ENCODE measurements at places on chromosomes 6 and 20.

GRCh38 chr20:57964011-57964862 is 254.4 kb upstream of the PMEPA1 start:
- no peak for DNase-seq

GRCh38 chr6:116476002-116476678 is 15.0 kb downstream of the CALHM6 start:
- DNase-seq, result no peak

- DNase-seq, result no peak
Measured at GRCh38 chr6:167898673-167899311, 72.1 kb downstream of the AFDN start.

DNA sequence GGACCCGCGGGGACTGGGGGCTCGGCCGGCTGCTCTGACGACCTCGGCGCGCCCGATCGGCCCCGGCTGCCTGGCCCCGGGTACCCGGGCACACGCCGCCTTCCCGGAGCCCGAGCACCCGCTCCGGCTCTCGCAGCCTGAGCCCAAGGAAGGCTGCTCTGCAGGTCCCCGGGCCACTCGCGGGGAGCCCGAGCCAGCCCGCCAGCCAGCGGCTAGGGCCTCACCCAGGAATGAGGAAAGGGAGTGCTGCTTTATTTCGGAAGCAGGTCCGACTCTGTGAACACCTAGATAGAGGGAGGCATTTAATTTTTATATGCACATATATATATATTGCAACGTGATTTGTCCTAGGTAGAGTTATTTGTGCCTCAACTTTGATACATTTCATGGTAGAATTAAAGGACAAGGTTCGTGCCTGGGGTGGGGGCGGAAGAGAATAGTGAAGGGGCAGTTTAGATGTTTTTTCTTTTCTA is 15.5 kb downstream of the FOXA2 start:
- no peak for DNase-seq

- no peak for DNase-seq
Measured at GRCh38 chr6:79180052-79180451, 54.4 kb downstream of the HMGN3 start.

GRCh38 chr6:79377888-79378348 is 143.4 kb upstream of the HMGN3 start:
- no peak for DNase-seq

GRCh38 chr20:25273541-25274358 is 25.9 kb downstream of the PYGB start:
- DNase-seq, result peak; percentile 3

GRCh38 chr6:91632308-91632707 is 1045.4 kb upstream of the MAP3K7 start:
- no peak for DNase-seq

DNA sequence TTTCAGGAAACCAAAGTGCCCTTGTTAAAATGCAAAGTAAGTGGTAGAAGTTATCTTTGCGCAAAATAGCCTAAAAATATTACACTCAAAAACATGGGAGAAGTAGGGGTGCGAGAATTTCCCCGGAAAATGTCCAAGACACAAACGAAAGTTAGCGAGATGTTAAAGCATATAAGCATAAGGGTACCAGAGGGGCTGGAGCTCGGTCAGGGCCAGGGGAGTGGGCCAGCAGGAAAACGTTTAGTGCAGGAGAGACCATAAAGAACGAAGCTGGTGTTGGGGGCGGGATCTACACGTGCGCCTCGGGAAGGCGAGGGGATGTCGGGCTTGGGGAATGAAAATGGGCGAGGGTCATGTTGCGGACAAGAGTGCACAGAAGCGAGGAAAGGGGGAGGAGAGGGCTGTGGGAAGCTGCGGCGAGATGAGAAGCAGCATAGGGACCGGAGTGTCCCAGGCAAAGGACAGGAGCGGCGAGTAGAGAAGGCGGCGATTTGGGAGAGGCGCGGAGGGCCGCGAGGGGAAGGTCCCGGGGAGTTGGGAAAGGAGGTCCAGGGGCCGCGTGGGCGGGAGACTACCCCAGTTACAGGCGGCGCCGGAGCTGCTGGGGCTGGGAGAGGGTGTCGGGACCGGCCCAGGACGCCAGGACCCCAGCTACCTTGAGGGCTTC is 600 bp downstream of the XPO5 start:
- no peak for DNase-seq

GRCh38 chr6:42428326-42429041 is 23.2 kb downstream of the TRERF1 start:
- peak; percentile 51 for DNase-seq

- no peak for DNase-seq
Measured at GRCh38 chr6:16928387-16928786, 167.1 kb upstream of the ATXN1 start.

GRCh38 chr6:53614676-53615075 is 50.9 kb downstream of the KLHL31 start:
- no peak for DNase-seq

DNA sequence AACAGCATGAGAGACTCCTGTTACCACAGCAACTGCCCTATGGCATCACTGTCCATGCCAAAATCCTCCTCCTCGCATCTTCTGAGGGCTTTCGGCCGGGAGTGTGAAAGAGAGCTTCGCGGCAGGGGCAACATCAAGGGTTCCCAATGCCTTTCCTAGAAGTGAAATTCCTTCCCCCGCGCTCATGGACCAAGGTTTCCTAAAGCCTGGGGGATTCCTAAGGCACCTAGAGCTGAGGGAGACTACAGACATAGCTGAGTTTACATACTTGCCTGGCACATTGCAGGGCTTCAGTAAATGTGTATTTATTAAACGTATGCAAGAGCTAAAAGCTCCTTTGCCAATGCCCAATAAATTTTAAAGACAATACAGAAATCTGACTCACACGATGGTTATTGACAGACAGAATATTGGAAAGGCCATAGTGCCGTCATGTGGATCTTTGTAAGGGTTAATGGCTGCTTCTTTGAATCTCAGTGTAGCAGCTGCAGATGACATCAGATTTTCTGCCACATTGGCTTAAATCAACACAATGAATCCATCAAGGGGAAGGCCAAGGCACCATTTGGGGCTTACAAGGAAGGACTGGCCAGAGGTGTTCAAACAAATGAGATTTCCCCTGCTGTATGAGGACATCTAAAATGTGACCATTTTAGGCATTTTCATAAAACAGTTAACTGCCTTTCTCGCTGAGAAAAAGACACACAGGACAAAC is 281.2 kb upstream of the JARID2 start:
- no peak for DNase-seq

- no peak for DNase-seq
Measured at GRCh38 chr6:30879684-30880427, 4.5 kb upstream of the DDR1 start.

GRCh38 chr20:51139891-51140290 is 117.0 kb upstream of the KCNG1 start:
- no peak for DNase-seq

DNA sequence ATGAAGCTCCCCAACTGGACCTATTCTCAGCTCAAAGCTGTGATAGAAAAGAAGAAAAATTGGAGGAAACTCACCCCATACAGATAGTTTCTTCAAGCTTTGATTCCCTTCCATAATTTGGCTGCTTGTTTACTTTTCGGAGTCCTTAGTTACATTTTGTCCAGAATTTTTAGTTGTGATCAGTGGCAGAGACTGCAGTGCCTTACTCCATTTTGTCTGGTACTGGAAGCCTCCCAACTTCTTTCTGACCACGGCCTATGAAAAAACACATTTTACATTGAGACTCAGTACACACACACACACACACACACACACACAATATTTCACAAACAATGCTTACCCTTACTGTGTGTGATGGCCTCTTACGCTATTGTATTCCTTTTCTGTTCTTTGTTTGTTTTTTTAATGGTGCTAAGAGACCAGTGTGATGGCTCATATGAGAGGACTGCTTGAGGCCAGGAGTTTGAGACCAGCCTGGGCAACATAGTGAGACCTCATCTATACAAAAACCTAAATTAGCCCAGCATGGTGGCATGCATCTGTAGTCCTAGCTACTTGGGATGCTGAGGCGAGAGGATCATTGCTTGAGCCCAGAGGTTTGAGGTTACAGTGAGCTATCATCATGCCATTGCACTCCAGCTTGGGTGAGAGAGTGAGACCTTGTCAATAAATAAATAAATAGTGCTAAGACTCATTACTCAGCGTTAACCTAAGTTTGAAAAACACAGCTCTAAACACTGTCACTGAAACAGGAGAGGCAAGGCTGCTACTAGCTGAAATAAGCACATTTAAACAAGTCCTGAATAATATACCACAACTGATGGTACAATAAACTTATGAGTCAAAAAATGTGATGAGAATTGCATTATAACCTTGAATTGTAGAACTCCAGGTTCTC is 13.8 kb upstream of the RNF8 start:
- no peak for DNase-seq

- no peak for DNase-seq
Measured at GRCh38 chr6:115899730-115900282, 160.9 kb downstream of the FRK start.

DNA sequence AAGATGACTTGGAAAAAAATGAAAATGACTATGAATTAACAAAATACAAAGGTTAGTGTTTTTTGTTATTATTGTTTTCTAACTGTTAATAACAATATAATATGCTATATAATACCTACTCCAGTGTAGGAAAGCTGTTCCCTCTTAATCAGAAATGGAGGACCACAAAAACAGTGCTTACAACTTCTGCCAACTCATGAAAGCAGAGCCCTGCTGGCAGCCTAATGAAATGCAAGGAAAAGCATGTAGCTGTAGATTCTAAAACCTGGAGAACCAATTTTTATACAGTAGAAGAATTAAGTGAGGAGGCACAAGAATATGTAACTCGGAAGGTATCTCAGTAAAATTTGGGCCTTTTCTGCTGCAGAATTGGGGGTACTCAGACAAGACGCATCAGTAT is 29.4 kb downstream of the PHIP start:
- peak; percentile 14 for DNase-seq

- DNase-seq, result no peak
Measured at GRCh38 chr20:3797592-3798372, 1.7 kb downstream of the CDC25B start.

Measured in activated CD8-positive, alpha-beta memory T cell treated with anti-CD3 and anti-CD28 coated beads, Interleukin-2, amount 50 U/mL, for 4 hours (primary cell).